ENCODE measurements at places on chromosomes 6 and 20.

- peak; percentile 48 for DNase-seq
Measured at GRCh38 chr6:69026243-69026642, 391.2 kb downstream of the ADGRB3 start.

GRCh38 chr6:107604549-107604948 is 114.6 kb downstream of the SOBP start:
- no peak for DNase-seq

DNA sequence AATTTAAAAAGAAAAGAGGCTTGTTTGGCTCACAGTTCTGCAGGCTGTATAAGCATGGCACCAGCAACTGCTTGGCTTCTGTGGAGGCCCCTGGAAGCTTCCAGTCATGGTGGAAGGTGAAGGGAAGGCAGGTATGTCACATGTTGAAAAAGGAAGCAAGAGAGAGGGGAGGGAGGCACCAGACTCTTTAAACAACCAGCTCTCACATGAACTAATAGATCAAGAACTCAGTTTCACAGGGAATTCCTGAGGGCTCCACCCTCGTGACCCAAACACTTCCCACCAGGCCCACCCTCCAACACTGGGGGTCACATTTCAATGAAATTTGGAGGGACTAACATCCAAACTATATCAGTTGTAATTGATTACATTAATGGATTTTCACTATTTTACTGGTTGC is 127.9 kb upstream of the MLIP start:
- no peak for DNase-seq

GRCh38 chr6:104613416-104614001 is 246.2 kb downstream of the HACE1 start:
- DNase-seq: no peak

DNA sequence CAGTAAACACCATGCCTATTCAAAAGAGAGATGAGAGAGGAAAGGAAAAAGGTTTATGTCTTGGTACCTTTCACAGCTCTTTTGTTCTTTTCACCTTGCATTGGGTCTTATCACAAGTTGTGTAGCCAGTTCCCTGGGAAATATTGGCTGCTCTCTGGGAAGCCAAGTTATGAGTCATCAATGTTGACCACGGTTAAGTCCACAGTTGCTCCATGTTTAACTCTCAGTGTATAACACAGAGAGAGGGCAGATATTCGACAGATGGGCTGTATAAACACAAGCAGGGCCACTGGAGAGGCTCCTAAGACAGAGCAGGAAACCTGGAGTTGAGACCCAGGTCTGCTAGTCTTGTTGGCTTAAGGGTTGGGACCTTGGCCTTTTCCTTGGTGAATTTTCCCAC is 718.6 kb downstream of the QKI start:
- peak; percentile 3 for DNase-seq

- no peak for DNase-seq
Measured at GRCh38 chr6:42378125-42378524, 73.6 kb downstream of the TRERF1 start.

GRCh38 chr20:19291024-19291817 is 78.8 kb downstream of the SLC24A3 start:
- DNase-seq: no peak

- no peak for DNase-seq
Measured at GRCh38 chr6:3957321-3957720, 108.1 kb downstream of the FAM50B start.

GRCh38 chr20:44858606-44859360 is 26.7 kb upstream of the YWHAB start:
- DNase-seq: peak; percentile 49

GRCh38 chr6:135300576-135300975 is 119.5 kb downstream of the MYB start:
- DNase-seq: no peak

DNA sequence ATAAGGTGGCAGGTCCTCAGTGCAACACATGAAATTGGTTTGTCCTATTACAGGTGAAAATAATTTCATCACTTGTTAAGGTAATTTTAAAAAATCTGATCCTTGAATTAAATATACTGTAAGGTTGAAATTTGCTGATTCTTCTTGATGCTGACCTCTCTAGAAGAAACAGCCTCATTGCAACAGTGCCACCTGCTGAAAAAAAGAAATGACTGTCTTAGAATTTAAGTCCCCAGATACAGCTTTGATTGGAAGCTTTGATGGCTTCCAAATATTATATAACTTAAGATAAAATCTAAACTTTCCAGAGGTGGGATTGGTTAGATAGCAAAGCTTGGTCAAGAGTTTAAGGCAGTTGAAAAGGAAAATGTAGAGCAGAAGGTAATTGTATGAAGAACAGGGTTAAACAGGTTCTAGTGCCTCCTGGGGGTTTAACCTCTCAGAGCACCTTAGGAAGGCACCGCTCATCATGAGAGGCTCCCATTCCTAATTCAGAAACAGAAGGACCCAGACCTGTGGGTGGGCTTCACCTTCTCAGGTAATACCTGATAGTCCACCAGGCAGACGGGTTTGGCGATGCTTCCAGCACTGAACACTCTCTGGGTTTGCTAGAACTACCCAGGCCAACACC is 401.0 kb downstream of the PAX1 start:
- DNase-seq: no peak

DNA sequence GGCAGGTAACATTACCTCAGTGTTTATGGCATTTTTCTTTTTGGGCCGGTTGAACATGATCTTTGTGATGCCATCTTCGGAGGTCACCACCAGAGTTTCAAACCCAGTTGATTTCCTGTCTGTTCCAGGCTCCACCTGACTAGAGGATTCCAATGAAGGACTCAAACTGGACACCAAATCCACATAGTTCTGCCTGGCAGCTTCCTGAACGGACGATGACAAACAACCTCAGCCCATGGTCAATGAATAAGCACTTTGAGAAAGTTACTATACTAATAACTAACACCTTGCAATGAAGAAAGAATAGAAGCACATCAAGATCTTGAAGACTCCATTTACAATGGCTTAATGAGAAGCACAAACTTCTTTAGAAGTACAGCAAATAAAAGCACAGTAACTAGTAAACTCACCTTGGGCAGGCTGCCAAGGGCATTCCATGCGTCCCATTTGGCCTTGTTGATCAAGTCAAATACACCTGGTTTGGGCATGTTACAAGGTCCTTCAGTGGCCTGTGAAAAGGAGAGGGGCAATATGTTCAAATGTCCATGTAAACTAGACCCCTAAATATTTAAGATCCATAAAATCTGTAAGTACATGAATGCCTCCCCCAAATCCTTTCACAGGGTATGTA is 4.9 kb downstream of the ECI2 start:
- no peak for DNase-seq

DNA sequence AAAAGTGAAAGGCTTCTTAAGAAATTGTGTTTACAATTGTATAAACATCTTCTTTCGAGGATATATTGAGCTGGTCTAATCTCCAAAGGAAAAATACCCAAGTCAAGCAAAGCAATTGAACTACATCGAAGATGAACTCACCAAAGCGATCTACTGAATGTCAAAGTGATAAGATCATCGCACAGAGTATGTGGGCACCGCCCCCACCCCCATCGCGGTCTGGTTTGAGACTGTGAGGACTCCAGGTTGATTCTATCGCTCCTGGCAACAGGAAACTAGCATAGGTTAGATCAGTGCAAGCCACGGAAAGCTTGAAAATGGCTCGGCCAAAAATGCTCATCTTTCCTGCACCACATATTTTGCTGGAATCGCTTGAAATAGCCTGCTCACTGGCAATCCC is 133.2 kb upstream of the RPS6KA2 start:
- no peak for DNase-seq

DNA sequence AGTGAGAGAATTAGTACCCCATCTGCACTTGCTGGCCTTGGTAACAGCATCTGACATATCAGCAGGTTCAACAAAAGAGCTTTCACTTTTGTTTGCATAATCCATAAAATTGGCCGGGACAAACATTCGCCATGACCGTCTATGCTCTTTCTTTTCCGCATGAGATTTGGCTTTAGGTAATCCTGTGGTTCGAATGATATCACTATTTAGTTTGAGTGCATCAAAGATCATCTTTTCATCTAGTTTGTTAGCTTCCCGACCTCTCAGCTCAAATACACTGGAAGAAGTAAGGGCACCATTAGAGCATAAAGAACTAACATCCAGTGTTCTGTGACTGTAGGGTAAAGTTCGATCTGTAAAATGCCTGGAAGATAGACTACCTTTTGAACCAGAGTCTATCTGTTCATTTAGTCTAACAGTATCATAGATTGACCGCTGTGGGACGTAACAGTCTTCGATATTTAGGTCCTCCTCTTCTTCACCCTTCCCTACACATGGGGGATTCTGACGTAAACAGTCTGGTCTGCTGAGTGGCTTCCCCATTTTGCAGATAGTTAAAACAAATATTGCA is 101.6 kb downstream of the DST start:
- no peak for DNase-seq

DNA sequence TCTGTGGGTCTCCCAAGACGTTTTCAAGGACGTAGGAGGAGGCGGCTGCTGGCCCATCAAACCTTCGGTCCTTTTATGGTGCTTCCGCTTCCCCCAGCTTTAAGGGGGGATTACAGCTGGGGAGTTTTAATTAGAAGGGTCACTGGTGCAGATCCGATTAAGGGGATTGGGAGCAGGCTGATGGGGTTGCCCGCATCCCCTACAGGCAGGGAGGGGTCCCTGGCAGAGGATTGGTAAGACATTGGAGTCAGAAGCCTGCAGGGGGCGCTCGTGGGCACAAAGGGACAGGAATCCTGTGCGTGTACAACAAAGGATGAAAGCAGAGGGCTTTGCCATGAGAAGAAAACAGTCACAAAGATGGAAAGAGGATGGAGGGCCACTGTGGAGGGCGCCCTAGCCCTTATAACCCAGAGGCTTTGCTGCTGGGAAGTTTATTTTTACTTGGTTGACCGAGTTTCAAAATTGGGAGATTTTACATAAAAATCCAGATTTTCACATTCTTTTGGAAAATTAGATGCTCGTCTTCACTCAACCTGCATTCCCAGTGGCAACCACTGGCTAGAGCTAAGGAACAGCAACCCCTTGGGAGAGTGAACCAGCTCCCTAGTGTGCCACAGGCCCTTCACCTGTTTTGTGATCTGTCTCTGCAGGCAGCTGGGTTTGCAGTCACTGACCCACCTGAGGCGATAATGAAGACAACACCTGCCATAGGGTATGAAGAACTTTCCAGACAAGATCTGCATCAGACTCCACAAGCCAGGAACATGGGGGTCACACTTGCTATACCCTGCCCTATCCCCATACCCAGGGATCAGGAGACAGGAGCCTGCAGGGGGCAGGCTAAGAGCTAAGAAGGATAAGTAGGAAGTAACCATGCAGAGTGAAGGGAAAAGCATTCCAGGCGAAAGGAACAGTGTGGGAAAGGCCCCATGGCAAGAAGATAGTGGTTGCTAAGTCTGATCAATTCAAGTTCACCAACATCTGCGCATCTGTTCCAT is 97.7 kb downstream of the KCNB1 start:
- peak; percentile 59 for DNase-seq

DNA sequence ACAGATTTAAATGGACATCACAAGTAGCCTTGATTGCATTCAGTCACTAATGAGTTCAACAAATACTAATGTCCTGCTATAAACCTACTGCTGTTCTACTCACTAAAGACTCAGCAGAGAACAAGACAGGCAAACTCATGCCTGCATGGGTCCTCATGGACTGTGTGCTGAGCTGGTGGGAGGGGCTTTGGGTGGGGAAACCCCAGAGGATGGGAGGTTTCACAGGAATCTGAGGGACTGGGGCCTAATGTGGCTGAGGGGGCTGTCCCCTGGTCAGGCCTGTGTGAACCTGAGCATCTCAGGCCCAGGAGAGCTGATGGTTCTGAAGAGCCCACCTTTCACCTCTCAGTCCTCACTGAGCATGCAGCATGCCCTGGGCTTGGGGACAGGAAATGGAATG is 1.4 kb downstream of the CST8 start:
- DNase-seq: no peak

- DNase-seq: no peak
Measured at GRCh38 chr6:141877275-141877983, 255.3 kb upstream of the GJE1 start.

GRCh38 chr6:106094964-106095335 is 8.8 kb downstream of the PRDM1 start:
- DNase-seq: no peak

DNA sequence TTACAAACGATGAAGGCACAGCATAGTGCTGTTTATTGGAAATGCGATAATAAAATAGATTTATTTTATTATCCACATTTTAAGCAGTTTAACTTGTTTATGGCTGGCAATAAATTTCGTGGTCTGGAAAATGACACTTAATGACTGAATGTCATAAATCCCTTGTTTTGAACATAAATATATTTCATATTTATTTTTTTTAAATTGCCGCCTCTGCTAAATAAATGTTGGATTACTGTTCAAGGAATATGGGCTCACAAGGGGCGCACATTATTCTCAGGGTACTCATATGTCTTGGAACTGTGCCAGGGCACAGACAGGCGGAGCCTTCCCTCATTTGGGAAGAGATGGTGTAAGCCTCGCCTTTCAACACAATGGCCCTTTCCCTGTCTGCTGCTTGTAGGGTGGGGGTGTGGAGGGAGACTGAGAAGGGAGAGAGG is 134.3 kb downstream of the PXDC1 start:
- DNase-seq: no peak

DNA sequence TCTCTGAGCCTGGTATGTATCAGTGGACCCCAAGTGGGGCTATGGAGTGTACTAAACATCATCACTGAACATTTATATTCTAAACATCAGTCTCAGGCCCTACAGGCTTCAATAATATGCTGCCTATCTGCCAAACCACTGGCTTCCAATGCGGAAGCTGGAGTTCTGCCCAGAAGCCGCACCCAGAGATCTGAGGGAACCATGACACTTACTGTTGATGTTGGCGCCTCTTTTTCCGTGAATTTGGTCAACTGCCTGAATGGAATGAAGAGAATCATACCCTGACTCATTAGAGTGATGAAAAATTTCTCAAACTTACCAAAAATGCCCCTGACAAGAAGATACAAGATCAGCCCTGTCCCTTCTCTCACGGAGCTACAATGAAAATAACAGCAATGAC is 66.2 kb downstream of the SLC22A23 start:
- peak; percentile 47 for DNase-seq

GRCh38 chr6:47592131-47592840 is 106.1 kb upstream of the ADGRF4 start:
- DNase-seq: no peak

GRCh38 chr6:165743366-165743898 is 80.4 kb upstream of the PDE10A start:
- DNase-seq: no peak

DNA sequence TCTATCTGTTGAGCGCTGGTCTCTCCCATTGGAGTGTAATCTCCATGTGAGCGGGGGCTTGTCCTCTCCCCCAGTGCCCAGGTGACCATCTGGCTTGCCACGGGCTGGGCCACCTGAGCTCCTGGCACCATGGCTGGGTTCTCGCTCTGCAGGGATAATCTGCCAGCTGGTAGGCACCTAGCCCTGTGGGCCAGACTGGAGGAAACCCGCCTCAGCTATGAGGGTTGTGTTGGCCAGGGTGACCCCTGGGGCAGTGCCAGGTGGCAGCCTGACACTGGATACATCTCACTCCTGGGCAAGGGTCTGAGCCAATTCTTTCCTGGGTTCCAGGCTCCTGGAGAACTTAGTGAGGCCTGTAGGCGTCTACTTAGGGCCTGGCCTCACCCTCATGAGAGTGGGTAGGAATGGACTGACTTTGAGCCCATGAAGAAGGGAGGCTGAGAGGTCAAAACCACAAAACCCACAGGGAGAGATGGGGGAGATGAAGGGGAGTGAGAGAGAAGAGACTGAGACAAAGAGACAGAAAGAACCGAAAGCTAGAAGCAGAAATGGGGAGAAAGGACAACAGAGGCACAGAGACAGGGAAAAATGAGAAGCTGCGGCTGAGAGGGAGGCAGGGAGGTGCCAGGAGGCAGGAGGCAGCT is 5.8 kb upstream of the SLC52A3 start:
- no peak for DNase-seq

All from H4 (cell line).